Activated naive CD4-positive, alpha-beta T cell treated with anti-CD3 and anti-CD28 coated beads for 36 hours (primary cell): ENCODE measurements at places on chromosomes 7 and 10.
A peak's percentile ranks its signal among the peaks of the same experiment; 100 is the strongest.

GRCh38 chr7:98399890-98400541 lies 874 bp downstream of the BAIAP2L1 start:
- no peak overlapping the region for H3K27ac ChIP-seq
- DNase-seq = peak; percentile 4
- H3K27me3 ChIP-seq = peaks cover 16% of the 10 kb centered on the region
- H3K4me3 ChIP-seq = peak overlapping the region; percentile 43

DNA sequence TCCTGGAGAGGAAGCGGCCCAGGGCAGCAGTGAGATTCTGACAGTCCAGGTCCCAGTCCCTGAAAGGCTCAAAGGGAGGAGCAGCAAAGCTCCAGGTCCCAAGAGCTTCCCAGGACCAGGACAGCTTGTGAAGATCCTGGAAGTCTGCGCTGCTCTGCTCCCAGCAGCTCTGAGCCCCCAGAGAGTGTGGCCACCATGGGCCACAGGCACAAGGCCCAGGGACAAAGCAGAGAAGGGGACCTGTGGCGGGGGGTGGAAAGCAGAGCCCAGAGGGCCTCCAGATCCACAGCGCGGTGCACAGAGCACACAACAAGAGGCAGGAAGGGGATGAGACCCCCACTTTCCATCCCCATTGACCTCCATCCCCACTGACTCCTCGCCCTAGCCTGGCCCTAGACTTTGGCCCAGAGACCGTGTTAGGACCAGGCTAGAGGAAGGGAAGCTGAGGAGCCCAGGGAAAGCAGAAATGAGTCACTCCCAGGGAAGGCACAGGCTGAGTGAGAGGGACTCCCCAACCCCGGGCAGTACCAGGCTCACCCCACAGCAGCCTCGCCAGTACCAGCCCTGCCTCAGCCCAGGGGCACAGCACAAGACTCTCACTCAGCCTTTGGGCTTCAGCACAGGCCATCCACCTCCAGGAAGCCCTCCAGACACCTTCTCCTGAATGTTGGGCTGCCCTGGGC lies 75.5 kb downstream of the GRID1 start:
- no peak overlapping the region for H3K4me3 ChIP-seq
- no peak overlapping the region for H3K27ac ChIP-seq
- no peaks in the 10 kb centered on the region for H3K4me1 ChIP-seq
- no peaks in the 10 kb centered on the region for H3K27me3 ChIP-seq

GRCh38 chr7:129514683-129515082 lies 12.4 kb downstream of the SMKR1 start:
- H3K4me1 ChIP-seq = no peaks in the 10 kb centered on the region
- H3K36me3 ChIP-seq = no peaks in the 10 kb centered on the region
- no peaks in the 10 kb centered on the region for H3K27me3 ChIP-seq
- no peak overlapping the region for H3K27ac ChIP-seq
- no peak overlapping the region for H3K4me3 ChIP-seq
- DNase-seq = no peak

DNA sequence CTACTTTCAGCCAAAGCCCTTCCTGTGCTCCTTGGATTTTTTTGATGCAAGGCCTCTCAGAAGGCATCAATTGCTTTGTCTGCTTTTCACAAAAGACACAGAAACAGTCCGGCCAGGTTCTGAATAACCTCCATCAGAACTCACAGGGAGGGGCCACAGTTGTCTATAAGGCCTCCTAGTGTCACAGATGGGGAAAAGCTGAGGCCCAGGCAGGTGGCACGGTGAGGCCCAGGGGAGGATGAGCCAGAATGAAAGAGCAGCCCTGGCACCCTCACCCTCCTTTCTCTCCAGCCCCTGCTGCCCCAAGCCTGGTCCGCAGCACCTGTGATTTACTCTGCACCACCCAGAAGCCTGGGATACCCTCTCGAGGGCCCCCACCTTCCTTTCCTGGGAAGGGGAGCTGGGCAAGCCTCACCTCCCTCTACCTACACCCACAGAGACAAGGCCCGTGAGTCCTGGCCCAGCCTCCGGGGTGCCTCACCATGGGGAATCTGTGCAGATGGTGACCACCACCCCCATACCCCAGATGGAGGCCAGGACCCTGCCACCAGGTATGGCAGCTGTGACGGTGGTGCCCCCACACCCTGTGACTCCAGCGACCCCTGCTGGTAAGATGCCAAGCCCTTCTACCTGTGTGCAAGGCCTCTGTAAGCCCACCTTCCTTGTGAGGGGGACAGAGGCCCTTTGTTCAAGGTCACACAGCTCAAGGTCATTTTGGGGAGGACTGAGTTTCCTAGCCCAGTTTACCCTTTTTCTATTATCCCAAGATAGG lies 26.2 kb upstream of the ZNF467 start:
- H3K4me3 ChIP-seq = no peak overlapping the region
- DNase-seq = peak; percentile 75
- H3K4me1 ChIP-seq = no peaks in the 10 kb centered on the region
- no peaks in the 10 kb centered on the region for H3K27me3 ChIP-seq

- no peak overlapping the region for H3K27ac ChIP-seq
- H3K36me3 ChIP-seq = peaks cover 7% of the 10 kb centered on the region
- DNase-seq = no peak
- H3K4me3 ChIP-seq = no peak overlapping the region
- peaks cover 3% of the 10 kb centered on the region for H3K4me1 ChIP-seq
These were observed 147.9 kb downstream of the CPEB3 start for GRCh38 chr10:92142949-92143348.

- no peaks in the 10 kb centered on the region for H3K4me1 ChIP-seq
- no peaks in the 10 kb centered on the region for H3K27me3 ChIP-seq
- H3K27ac ChIP-seq = no peak overlapping the region
These were observed 316.6 kb upstream of the MAGI2 start for GRCh38 chr7:79770063-79770462.

DNA sequence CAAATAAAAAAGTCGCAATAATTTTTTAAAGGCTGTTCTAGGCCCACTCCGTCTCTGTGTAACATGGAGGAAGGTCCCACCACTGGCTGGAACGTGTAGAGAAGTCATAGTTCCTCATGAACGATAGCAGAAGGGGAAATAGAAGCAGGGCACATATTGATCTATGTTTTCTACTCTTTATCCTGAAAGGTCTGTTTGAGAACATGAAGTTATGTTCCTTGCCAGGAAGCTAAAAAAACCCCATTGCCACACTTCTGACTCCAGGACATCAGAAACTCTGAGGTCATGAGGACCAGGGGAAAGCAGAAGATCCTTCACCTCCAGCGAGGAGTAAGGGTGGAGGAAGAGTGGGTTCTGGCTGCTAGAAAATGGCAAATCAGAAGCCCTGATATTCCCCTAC lies 10.8 kb downstream of the ANKRD22 start:
- H3K27me3 ChIP-seq = peaks cover 12% of the 10 kb centered on the region
- no peaks in the 10 kb centered on the region for H3K36me3 ChIP-seq
- no peaks in the 10 kb centered on the region for H3K4me1 ChIP-seq
- no peak overlapping the region for H3K4me3 ChIP-seq

DNA sequence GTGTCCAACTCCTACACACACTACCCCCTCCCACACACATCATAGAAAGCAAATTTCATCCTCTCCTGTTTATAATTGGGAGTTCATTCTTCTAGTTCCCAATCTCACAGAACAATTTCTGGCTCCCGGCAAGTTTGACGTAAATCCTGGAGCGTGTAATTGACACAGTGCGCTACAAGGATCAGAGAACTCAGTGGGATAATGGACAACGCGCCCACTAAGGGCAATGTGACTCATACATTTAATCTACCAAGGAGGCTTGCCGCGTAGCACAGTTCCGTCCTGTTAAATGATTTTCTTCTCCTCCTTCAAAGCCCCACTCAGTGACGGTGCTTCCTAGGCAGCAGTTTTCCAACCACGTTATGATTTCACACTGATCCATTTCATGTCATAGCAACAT lies 277.6 kb downstream of the SFMBT2 start:
- H3K4me1 ChIP-seq = peaks cover 7% of the 10 kb centered on the region
- H3K4me3 ChIP-seq = no peak overlapping the region
- H3K36me3 ChIP-seq = no peaks in the 10 kb centered on the region
- no peaks in the 10 kb centered on the region for H3K27me3 ChIP-seq
- no peak overlapping the region for H3K27ac ChIP-seq

- peak; percentile 64 for DNase-seq
- H3K27me3 ChIP-seq = peaks cover 54% of the 10 kb centered on the region
- peak overlapping the region; percentile 51 for H3K27ac ChIP-seq
- H3K4me1 ChIP-seq = peaks cover 19% of the 10 kb centered on the region
These were observed 3.8 kb upstream of the HOXA4 start for GRCh38 chr7:27134392-27134791.

- peaks cover 83% of the 10 kb centered on the region for H3K4me1 ChIP-seq
- no peaks in the 10 kb centered on the region for H3K27me3 ChIP-seq
These were observed 49.7 kb downstream of the ADD3 start for GRCh38 chr10:110057456-110057855.

GRCh38 chr10:118564652-118565051 lies 30.8 kb downstream of the PRLHR start:
- no peak overlapping the region for H3K27ac ChIP-seq
- peaks cover 5% of the 10 kb centered on the region for H3K27me3 ChIP-seq
- no peak overlapping the region for H3K4me3 ChIP-seq
- peaks cover 7% of the 10 kb centered on the region for H3K4me1 ChIP-seq

GRCh38 chr7:73521636-73522104 lies 423 bp downstream of the BAZ1B start:
- H3K4me1 ChIP-seq = peaks cover 52% of the 10 kb centered on the region
- H3K27me3 ChIP-seq = no peaks in the 10 kb centered on the region
- DNase-seq = no peak
- H3K4me3 ChIP-seq = peak overlapping the region; percentile 92
- H3K27ac ChIP-seq = peak overlapping the region; percentile 96

DNA sequence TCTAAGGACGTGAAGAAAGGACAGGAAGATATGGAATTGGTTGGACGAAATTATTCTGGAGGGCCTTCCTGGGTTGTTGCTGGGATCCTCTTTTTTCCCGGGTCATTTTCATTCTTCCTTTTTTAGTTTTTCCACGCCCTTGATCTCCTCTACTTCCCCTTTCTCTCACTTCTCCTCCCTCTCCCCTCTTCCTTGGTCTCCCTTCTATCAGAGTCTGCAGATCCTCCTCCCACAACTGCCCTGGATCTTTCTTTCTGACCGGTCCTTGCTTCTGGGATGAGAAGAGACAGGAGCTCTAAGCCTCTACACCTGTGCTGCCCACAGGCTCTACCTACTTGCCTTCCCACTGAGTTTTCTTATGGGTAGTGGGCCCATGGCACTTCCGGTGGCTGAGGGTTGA lies 103.7 kb upstream of the RELN start:
- H3K36me3 ChIP-seq = no peaks in the 10 kb centered on the region
- H3K4me3 ChIP-seq = no peak overlapping the region
- no peaks in the 10 kb centered on the region for H3K4me1 ChIP-seq
- no peak overlapping the region for H3K27ac ChIP-seq
- H3K27me3 ChIP-seq = peaks cover 28% of the 10 kb centered on the region

DNA sequence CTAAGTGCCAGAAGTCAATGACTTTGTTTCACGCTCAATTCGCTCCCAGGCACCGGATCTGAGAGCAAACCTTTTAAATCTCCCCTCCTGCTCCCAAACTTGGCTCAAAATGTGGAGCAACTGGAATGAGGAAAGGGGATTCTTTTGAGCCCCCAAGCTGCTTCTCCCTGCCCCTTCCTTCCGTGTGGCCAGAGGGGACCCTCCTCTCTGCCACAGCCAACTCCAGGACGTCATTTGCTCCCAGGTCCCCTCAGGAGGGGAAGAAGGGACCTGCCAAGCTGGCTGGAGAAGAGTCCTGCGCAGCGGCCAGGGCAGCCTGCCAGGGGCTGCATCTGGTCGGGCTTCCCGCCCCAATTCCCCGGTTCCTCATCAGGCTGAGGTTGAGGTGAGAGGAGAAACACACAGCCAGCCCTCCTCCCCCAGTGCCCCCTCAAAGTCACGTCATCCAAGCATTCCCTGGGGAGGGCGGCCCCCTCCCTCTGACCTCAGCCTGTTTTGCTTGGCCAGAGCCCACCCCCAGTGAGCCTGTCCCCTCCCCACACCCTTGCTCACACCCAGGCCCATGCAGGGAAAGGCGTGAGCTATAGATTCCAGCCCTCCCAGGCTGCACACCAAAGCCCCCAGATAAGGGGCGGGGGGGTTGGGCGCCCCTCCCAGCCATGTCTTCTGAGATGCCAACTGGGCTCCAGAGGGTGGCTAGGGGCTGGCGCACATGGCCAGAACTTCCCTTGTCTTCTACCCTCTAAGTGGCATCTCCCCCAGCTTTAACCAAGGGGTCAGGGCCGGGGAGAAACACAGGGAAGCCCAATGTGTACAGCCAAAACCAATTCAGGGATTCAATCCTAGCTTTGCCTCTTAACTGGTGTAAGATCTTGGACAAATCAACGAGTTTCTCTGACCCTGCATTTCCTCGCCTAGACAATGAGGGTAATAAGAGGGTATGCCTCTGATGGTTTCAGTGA lies 35.0 kb downstream of the SH3PXD2A start:
- no peaks in the 10 kb centered on the region for H3K36me3 ChIP-seq
- no peak overlapping the region for H3K4me3 ChIP-seq
- H3K27ac ChIP-seq = no peak overlapping the region
- DNase-seq = no peak
- H3K27me3 ChIP-seq = peaks cover 10% of the 10 kb centered on the region
